ENCODE measurements at places on chromosomes 3 and 15. TPM values are rescaled to one million over a fixed set of nuclear protein-coding genes. Genes with fewer than 3 reads are reported as not detected.
A peak's percentile ranks its signal among the peaks of the same experiment; 100 is the strongest.

- no peak for DNase-seq
Measured at GRCh38 chr3:109387621-109388020, 50.3 kb upstream of the DPPA4 start.

RTP3 gene
- total RNA-seq, result not detected

- no peak for DNase-seq
Measured at GRCh38 chr15:69140306-69140705, 20.1 kb upstream of the GLCE start.

DNA sequence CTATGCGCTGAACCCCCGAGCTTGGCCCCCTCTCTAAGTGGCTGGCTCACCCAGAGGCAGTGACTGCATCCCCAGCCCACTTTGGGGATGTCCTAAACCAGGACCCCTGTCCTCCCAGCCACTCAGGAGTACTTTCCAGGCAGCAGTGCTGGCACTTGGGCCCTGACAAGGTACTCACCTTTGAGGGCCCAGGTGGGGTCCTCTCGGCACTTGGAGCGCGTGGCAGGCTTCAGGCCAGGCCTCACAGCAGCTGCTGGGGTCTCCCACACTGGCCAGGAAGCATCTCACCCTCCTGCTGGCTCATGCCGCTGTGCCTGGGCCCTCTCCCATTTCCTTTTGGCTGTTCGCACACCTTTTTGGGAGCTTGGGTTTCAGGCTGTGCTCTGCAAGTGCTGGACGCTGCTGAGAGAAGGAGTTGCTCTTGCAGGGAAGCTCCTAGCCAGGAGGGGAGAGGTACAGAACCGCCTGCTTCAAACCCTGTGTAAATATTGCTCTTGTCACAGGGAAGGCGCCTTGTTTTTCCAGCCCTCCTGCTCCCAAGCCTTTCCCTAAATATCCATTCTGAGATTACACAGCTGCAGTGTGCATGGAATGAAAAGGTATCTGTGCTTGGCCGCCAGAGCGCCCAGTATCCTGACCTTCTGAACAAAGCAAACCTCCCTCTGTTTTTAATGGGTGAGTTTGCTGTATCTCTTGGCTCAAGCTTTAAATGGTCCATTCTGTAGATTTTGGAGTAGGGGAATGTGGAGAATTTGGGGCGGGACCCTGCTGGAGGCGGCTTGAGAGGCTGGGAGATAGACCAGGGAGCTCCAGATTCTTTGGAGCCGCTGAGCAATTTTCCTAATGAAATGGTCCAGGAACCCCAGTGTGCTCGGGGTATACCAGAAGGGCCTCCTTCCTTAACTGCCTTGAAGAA, 45.6 kb downstream of the DNASE1L3 start:
- DNase-seq, result no peak

SPINK8 gene
- total RNA-seq, result not detected

DNA sequence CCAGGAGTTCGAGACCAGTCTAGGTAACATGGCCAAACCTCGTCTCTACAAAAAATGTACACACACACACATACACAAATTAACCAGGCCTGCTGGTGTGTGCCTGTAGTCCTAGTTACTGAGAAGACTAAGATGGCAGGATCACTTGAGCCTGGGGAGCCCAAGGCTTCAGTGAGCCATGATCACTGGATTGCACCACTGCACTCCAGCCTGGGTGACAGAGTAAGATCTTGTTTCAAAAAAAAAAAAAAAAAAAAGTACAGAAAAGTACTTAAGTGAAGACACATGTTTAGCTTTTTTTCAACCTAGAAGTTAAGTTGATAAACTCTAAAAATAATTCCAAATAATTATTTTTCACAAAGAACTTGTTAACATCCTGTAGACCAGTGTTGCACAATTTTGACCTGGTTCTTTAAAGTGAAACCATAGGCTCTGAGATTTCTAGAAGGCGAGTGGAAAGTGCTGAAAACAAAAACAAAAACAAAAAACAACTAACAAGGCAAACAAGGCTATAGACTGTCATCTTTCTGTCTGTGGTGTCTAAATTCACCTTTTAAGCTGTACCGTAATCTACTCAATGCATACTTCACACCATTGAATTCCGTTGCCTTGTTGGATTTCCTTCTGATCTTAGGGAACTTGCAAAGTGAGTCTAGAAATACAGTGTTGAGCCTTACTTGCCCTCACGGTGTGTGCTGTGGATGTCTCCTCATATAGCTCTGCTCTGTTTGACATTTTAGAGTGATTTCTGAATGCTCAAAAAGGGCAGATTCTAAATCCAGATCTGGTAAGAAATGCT, 63.5 kb downstream of the CHST2 start:
- no peak for DNase-seq

SLC28A2 gene
- total RNA-seq, result not detected

GRCh38 chr3:126939338-126939718, 43.6 kb upstream of the PLXNA1 start:
- peak; percentile 38 for DNase-seq

- DNase-seq, result no peak
Measured at GRCh38 chr3:60461267-60461666, 790.0 kb downstream of the FHIT start.

- peak; percentile 49 for DNase-seq
Measured at GRCh38 chr3:12393894-12394293, 90.4 kb upstream of the TSEN2 start.

- DNase-seq, result no peak
Measured at GRCh38 chr3:135169651-135170050, 374.6 kb downstream of the EPHB1 start.

CLDN18 gene
- total RNA-seq, result not detected

CHRM5 gene
- not detected for total RNA-seq

GRCh38 chr3:191901741-191902140, 440.8 kb downstream of the PYDC2 start:
- peak; percentile 44 for DNase-seq

ABHD10 gene
- total RNA-seq, result 37.0 TPM

Data from RPMI7951 (cell line).